ENCODE measurements at places on chromosomes 2 and 18.

DNA sequence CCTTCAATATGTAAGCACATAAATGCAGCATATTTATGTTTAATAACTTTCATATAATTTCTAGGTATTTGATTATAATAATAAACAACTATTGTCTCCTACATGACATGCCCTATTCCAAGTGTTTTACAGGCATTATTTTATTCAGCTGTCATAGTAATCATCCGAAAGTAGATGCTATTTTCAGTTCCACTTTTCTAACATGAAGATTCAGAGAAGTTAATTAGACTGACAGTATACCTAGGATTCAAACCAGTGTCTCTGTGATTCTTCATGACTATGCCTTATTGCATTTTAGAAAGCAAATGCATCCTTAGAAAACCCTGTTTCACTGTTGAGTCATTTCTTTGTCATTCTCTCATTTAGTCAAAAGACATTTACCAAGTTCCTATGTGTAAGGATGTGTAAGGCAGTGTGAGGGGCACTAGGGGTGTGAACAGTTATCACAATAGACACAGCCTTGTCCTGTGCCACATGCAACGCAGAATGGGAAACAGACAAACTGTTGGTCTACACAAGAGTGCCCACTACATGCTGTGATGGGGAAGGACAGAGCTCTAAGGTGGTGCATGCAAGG lies 79.8 kb downstream of the DTNA start:
- no peak for DNase-seq

- no peak for DNase-seq
These were observed 14.7 kb downstream of the RALB start for GRCh38 chr2:120267348-120267747.

DNA sequence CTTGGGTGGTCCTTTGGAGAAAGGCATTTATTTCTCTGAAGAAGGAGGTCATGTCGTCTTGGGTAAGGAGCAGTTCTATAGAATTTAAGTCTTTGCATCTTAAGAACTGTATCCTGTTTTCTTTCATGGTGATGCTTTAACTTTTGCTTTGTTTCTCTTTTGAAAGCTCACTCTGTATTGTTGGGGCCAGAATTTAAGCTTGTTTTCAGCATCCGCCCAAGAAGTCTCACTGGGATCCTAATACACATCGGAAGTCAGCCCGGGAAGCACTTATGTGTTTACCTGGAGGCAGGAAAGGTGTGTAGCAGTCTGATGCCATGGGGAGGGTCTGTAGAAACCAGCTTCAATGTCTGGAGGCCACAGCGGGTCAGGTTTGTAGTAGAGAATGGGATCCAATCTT lies 64.7 kb upstream of the TTC39C start:
- DNase-seq, result no peak

GRCh38 chr2:25606892-25607291 lies 66.5 kb downstream of the DTNB start:
- no peak for DNase-seq

DNA sequence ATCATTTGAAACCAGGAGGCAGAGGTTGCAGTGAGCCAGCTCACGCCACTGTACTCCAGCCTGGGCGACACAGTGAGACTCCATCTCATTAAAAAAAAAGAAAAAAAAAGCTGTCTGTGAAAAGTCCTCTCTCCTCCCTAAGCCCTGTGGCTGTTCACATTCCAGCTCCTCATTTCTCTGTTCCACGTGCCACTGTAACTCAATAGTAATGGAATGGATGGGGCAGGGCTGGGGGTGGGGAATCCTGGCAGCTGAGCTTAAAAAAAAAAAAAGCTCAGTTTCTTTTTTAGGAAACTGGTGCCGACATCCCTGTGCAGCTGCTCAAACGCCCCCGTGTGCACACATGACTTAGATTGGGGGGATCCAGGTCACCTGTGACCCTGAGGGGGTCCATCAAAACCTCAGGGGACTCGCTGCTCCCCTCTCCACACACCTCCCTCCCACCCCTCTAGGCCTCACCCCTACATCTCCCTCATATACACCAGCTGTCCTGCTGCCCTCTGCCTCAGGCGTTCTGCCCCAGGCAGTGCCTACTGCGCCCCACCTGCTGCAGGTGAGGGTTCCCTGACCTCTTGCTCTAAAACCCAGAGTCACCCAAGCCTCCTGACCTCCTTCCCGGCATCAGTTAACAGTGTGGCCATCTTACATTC lies 255.4 kb downstream of the AGAP1 start:
- DNase-seq, result no peak

Measured in stimulated activated CD4-positive, alpha-beta T cell treated with anti-CD3 and anti-CD28 coated beads, Interleukin-15, amount 100 ng/mL, for 1 hour (primary cell).